ENCODE measurements at places on chromosomes 5 and 9. TPM values are rescaled to one million over a fixed set of nuclear protein-coding genes. Genes with fewer than 3 reads are reported as not detected.

GRCh38 chr5:61047346-61047745 is 102.3 kb downstream of the NDUFAF2 start:
- no peak for DNase-seq
- H3K27ac ChIP-seq = no peak overlapping the region
- no peaks in the 10 kb centered on the region for H3K36me3 ChIP-seq
- H3K4me3 ChIP-seq = no peak overlapping the region
- H3K27me3 ChIP-seq = no peaks in the 10 kb centered on the region

GRCh38 chr9:35322075-35322885 is 160.5 kb downstream of the UNC13B start:
- DNase-seq = no peak
- no peaks in the 10 kb centered on the region for H3K4me1 ChIP-seq
- no peak overlapping the region for H3K27ac ChIP-seq

GRCh38 chr5:126597156-126597555 is 2.1 kb upstream of the ALDH7A1 start:
- H3K4me3 ChIP-seq = no peak overlapping the region
- DNase-seq = no peak
- no peaks in the 10 kb centered on the region for H3K36me3 ChIP-seq
- no peak overlapping the region for H3K27ac ChIP-seq
- H3K4me1 ChIP-seq = peaks cover 1% of the 10 kb centered on the region

DNA sequence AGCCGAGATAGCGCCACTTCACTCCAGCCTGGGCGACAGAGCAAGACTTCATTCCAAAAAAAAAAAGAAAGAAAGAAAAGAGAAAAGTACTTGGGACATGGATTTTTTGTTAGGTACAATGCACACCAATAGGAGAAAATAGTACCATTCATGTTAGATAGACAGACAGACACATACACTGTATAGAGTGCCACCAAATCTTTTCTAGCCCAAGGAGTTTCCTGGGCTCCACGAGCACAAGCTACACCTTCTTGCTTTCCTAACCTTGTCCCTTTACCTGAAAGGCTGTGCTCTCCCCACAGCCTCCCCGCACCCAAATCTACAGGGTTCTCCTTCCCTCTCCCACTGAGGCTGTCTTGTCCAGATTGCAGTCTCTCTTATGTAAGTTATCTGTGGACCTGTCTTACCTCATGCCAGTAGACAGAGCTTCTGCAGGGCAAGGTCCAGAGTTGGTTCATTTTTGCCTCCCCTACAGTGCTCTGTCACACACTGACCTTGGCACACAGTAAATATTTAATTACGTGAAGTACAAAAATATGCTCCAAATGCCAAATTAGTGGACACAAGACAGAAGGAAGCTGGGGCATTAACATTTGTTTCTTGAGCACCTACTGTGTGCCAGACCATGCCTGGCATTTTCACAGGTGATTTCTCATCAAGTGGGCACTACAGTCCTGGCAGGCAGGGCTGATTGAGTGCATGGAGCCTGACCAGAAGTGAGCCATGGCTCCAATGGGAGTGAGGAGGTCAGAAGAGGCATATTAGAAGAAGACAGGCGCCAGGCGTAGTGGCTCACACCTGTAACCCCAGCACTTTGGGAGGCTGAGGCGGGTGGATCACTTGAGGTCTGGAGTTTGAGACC is 5.9 kb downstream of the ALAD start:
- no peak overlapping the region for H3K27ac ChIP-seq
- DNase-seq = no peak
- no peaks in the 10 kb centered on the region for H3K36me3 ChIP-seq

- no peak overlapping the region for H3K27ac ChIP-seq
- H3K4me3 ChIP-seq = no peak overlapping the region
- no peaks in the 10 kb centered on the region for H3K4me1 ChIP-seq
- H3K27me3 ChIP-seq = no peaks in the 10 kb centered on the region
- no peak for DNase-seq
Observed at GRCh38 chr5:163964671-163965070, 459.3 kb downstream of the MAT2B start.

DNA sequence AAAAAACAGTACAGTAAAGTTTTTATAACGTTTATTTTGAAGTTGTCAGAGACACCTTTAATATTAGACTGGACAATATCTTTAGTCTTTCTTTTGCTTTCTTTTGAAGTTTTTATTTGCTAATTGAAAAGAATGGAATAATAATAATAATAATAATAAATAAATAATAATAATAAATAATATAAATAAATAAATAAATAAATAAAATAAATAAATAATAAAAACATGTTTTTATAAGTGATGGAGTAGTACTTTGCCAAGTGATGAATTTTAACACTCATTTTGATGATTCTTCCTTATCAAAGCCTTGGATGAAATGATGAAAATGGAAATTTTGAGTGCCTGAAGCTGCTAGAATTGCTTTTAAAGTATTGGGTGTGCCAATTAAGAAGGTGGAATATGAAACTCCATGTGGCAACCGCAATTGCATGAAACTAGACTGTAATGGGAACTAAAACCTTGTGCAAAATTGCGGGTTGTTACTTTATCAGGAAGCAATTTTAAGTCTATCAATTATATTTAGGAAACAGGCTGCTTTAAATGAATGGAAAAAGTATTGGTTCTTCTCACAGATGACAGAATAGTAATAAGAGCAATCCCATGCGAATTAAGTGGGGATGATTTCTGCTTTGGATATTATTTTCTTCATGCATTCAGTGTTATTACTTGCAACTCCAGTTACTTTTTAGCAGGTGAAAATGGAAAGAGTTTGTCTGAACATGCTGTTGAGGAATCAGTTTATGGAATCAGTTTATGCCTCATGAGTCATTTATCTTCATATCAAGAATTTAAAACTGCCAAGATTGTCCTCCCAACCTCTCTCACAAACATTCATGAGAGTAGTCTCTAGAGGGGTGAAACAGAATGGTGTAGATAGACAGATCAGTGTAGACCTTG is 4.6 kb downstream of the ANXA1 start:
- no peak for DNase-seq
- H3K4me1 ChIP-seq = peaks cover 5% of the 10 kb centered on the region
- no peak overlapping the region for H3K4me3 ChIP-seq

DNA sequence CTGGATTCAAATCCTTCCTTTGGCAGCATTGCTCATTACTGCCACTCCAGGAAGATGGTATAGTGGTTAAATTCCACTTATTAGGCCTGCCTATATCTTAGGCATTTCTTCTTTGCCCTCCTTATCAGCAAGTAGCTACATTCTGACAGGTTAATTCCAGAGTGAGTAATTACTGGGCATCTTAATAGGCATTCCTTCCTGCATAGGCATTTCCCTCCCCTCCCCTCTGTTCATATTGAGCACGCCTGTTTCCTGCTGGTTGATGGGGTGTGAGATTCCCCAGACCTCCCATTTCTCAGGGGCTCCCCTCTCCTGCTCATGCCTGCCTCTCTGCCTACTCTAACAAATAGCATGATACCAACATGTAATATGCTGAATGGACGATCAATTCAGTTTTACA is 305.9 kb downstream of the CYLC2 start:
- no peaks in the 10 kb centered on the region for H3K36me3 ChIP-seq
- H3K27ac ChIP-seq = no peak overlapping the region
- H3K27me3 ChIP-seq = no peaks in the 10 kb centered on the region

DNA sequence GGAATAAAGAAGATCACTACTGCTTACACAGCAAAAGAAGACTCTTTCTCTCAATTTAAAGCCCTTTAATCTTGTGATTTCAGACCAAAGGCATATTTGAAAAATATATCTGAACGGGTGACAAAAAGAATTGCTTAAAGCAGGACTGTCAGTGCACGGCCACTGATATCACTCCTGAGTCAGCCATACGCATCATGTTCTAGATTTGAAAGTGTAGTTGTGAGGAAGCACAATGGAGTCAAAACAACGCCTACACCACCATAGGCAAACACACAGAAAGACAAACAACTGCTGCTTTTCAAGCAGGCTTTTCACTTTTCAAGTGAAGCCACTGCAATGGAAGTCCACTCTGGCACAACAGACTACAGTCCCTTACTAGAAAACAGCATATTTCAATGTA is 141.7 kb downstream of the AUH start:
- H3K27me3 ChIP-seq = no peaks in the 10 kb centered on the region
- H3K36me3 ChIP-seq = no peaks in the 10 kb centered on the region
- DNase-seq = no peak
- peaks cover 3% of the 10 kb centered on the region for H3K4me1 ChIP-seq
- no peak overlapping the region for H3K27ac ChIP-seq

DNA sequence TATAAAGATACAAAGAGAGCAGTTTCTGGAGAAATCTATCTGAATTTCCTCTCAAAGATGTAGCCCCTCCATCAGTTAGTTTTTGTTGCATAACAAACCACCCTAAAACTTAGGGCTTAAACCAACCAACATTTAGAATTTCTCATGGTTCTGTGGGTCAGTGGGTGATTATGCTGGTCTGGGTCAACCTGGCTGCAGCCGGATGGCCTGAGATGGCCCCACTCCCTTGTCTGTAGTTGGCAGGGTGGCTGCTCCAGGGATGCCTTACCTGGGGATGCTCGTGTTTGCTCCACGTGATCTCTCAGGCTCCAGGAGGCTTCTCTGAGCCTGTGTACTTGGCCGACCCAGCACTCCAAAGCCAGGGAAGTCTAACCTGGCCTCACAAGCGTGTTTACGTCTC is 139.3 kb downstream of the MVB12B start:
- H3K4me1 ChIP-seq = no peaks in the 10 kb centered on the region
- H3K36me3 ChIP-seq = no peaks in the 10 kb centered on the region
- no peaks in the 10 kb centered on the region for H3K27me3 ChIP-seq
- no peak overlapping the region for H3K4me3 ChIP-seq
- no peak for DNase-seq

- H3K36me3 ChIP-seq = no peaks in the 10 kb centered on the region
- H3K27me3 ChIP-seq = no peaks in the 10 kb centered on the region
- no peaks in the 10 kb centered on the region for H3K4me1 ChIP-seq
- DNase-seq = no peak
- no peak overlapping the region for H3K27ac ChIP-seq
- H3K4me3 ChIP-seq = no peak overlapping the region
Observed at GRCh38 chr5:55855509-55855908, 4.4 kb downstream of the IL31RA start.

- H3K27ac ChIP-seq = no peak overlapping the region
- peaks cover 7% of the 10 kb centered on the region for H3K36me3 ChIP-seq
- DNase-seq = no peak
- H3K4me1 ChIP-seq = peaks cover 6% of the 10 kb centered on the region
Observed at GRCh38 chr9:20111173-20111843, 322.5 kb upstream of the SLC24A2 start.

GRCh38 chr5:34047774-34048572 is 5.0 kb upstream of the C1QTNF3 start:
- H3K4me1 ChIP-seq = no peaks in the 10 kb centered on the region
- H3K27ac ChIP-seq = no peak overlapping the region
- no peaks in the 10 kb centered on the region for H3K27me3 ChIP-seq

GRCh38 chr5:130642461-130642860 is 522.6 kb downstream of the HINT1 start:
- no peak overlapping the region for H3K4me3 ChIP-seq
- DNase-seq = no peak
- H3K4me1 ChIP-seq = no peaks in the 10 kb centered on the region
- no peaks in the 10 kb centered on the region for H3K27me3 ChIP-seq
- H3K27ac ChIP-seq = no peak overlapping the region
- no peaks in the 10 kb centered on the region for H3K36me3 ChIP-seq

DNA sequence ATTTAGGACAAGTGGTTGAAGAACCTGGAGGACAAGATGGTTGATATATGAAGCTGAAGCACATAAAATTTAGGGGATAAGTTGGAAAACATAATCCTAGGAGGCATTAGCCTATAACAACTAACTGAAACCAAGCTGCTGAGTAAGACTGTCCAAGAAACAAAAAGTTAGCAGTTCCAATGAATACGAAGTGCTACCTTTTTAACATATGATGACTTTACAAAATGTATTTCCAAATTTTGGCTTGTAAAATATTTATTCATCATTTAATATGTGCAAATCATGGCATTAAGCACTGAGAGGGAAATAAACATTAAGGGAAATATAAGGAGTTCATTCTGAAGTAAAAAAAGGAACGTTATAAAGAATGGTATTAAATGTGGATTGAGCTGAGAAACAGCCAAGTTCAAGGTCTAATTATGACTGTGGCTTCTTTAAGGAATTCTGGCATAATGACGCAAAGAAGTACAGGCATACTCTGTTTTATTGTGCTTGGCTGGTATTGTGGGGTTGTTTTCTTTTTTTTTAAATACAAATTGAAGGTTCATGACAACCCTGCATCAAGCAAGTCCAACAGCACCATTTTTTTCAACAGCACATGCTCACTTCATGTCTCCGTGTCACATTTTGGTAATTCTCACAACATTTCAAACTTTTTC is 7.7 kb downstream of the RAPGEF6 start:
- H3K27ac ChIP-seq = no peak overlapping the region
- no peak for DNase-seq

- H3K36me3 ChIP-seq = no peaks in the 10 kb centered on the region
- H3K27me3 ChIP-seq = no peaks in the 10 kb centered on the region
- no peak for DNase-seq
- no peak overlapping the region for H3K4me3 ChIP-seq
Observed at GRCh38 chr9:87585123-87585855, 87.6 kb downstream of the DAPK1 start.

DNA sequence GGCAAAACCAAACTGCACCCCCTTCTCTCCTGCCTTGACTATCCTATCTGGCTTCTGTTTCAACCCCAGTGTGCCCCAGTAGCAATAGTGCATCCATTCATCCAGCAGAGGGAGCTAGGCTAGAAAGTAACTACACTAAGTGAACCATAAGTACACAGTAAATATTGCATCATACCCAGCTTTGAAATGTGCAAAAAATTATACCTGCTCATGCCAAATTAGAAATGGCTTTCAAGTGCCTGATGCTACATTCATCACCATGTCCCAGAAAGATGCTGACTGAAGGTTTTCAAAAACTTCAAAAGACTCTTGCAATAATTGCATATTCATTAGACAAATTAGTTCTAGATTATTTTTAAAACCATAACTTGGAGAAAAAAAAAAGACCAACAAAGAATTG is 153.5 kb downstream of the PRELID2 start:
- H3K27me3 ChIP-seq = no peaks in the 10 kb centered on the region
- DNase-seq = no peak
- no peak overlapping the region for H3K4me3 ChIP-seq
- no peak overlapping the region for H3K27ac ChIP-seq
- H3K4me1 ChIP-seq = no peaks in the 10 kb centered on the region
- no peaks in the 10 kb centered on the region for H3K36me3 ChIP-seq

- no peaks in the 10 kb centered on the region for H3K36me3 ChIP-seq
- no peak overlapping the region for H3K4me3 ChIP-seq
- no peak for DNase-seq
- peaks cover 2% of the 10 kb centered on the region for H3K27me3 ChIP-seq
Observed at GRCh38 chr5:5792106-5792505, 369.6 kb downstream of the ICE1 start.

DNA sequence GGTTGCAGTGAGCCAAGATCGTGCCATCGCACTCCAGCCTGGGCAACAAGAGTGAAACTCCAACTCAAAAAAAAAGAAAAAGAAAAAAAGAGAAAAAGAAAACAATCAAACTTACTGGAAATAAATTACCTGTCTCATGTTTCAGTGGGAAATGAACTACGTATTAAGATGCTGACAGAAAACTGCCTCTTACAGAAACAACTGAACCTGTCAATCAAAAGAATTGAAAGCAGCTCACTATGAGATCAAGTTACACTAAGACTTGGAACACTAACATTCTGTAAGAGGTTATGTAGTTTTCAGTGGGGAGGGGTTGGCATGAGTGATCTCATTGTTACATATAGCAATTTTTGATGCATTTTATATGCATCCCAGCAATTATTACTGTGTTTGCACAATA is 64.4 kb upstream of the SPATA31E1 start:
- H3K4me3 ChIP-seq = no peak overlapping the region
- H3K27ac ChIP-seq = no peak overlapping the region

Gene PCDHA3
- total RNA-seq = 0.67 TPM

Gene PHF24
- total RNA-seq = 0.35 TPM

Gene HDAC3
- 98.5 TPM for total RNA-seq

Gene CDH10
- total RNA-seq = not detected

Gene NKD2
- 7.9 TPM for total RNA-seq

Gene NMUR2
- total RNA-seq = not detected

Gene PCDHGA12
- 1.3 TPM for total RNA-seq

Gene TAF11L9
- not detected for total RNA-seq

Gene RNF224
- 0.17 TPM for total RNA-seq
